ENCODE measurements at places on chromosomes 16 and 17.
A peak's percentile ranks its signal among the peaks of the same experiment; 100 is the strongest.

DNA sequence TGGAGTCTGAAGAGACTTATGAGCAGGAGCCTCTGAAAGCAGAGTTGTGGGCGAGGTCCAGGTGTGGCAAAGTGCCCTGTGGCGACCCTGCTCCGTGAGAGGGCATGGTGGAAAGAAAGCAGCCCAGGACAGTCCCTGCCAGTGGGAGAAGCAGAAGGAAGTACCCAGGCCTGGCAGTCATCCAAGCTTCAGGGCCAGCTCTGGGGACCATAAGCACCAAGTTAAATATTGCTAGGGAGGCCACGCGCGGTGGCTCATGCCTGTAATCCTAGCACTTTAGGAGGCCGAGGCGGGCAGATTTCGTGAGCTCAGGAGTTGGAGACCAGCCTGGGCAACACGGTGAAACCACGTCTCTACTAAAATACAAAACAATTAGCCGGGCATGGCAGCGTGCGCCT lies 4.9 kb upstream of the ASGR1 start:
- DNase-seq, result no peak

DNA sequence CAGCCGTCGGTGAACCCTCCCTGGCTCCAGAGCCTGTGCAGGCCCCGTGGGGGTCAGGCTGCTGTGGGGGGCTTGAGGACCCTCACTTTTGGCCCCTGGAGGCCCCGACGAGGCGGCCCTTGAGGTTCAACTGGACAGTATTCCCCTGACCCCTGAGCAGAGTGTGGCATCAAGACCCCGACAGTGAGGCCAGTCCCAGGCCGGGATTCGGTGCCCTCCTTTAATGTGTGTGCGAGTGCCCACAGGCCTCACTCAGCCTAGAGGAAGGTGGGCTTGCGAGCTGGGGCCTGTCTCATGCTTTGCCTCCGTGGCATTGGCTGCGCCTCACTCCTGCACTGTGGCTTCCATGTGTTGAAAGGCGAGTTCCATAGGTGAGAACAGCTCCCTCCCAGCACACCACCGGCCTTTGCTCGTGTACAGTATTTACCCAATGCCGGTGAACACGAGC lies 94.5 kb downstream of the METRNL start:
- DNase-seq, result no peak

DNA sequence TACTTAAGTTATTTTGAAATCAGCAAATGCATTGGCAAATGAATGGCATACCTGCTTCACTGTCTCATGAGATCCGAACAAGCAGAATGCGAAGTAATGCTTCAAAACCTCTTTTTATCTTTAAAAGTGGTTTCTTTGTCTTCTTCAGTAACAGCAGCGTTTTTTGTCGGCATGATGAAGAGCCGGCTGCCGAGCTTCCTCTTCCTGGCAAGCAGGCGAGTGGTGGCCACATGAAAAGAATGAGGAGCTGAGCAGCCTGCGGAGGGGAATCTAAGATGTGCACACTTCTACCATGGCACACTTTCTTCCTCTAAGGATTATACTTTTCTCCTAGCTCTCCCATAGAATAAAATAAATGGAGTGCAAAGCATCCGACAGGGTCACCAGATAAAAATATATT lies 42.4 kb upstream of the AKTIP start:
- no peak for DNase-seq

DNA sequence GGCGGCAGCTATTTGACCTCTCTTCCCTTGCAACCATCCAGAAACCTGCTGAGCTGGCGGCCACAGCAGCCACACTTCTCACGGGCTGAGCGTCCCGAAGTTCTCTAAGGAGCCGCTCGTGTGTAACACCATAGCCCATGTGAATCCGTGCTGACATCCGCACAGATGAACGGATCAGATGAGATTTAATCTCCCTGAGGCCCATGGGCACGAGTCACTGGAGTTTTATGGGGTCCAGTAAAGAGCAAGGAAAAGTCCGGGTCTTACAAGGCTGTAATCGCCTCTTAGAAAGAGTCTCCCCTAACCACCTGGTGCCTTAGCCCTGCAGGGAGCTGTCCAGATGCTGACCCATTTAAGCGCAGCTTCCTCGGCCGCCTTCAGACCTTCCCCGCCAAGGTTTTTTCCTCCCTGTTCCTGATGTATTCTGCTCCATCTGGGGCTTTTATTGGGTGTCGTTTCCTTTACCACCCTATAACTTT lies 5.5 kb upstream of the CACNG5 start:
- DNase-seq, result peak; percentile 20

- no peak for DNase-seq
Observed at GRCh38 chr16:27515874-27516353, 33.8 kb downstream of the GTF3C1 start.

DNA sequence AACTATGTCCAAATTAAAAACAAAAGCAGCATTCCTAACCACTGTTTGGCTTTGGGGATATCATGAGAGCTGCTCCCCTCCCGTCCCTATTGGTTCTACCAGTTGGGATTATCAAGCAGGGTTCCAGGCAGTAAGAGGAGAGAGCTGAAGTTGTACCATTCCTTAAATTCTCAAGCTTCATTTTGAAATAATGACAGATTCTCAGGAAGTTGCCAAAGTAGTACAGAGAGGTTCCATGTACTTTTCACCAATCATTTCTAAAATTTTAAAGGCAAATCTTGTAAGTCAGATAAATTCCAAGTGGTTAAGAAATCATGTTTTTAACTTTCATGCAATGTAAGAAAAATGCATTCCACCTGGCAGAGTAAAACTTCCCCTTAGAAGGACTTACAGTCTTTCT lies 36.9 kb downstream of the TEX2 start:
- no peak for DNase-seq

DNA sequence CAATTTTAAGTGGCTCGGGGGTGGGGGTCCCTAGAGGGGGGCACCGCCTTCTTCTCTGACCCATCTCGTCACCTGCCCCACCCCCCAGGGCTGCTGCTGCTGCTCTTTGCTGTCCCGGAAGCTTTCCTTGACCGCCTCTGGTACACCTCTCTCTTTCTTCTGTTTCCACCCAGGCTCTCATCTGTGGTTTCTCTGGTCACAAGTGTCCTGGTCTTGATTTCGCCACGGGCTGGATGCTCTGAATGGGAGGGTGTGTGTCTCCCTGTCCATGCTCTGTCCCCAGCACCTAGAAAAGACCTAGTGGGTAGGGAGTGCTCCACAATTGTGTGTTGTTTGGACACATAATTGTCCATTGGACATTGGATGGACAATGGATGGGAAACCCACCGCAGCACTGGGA lies 134.7 kb upstream of the CIBAR2 start:
- no peak for DNase-seq

DNA sequence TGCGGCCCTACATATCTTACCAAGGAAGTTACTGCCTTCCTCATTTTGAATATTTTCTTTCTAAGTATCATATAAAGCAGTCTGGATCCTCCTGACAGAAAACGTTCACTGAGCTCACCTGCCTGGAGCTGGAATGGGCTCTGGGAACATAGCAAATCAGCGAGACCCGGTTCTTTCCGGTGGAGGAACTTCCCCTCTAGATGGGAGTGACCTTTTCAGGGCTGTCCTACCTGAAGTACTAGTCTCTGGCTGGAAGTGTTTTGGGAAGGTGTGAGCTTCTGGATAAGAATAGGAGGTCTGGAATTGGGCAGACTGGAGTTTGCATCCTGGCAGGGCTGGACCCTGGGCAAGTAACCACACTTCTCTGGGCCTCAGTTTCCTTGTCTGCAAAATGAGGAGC lies 79.3 kb downstream of the SDR42E1 start:
- DNase-seq, result no peak

DNA sequence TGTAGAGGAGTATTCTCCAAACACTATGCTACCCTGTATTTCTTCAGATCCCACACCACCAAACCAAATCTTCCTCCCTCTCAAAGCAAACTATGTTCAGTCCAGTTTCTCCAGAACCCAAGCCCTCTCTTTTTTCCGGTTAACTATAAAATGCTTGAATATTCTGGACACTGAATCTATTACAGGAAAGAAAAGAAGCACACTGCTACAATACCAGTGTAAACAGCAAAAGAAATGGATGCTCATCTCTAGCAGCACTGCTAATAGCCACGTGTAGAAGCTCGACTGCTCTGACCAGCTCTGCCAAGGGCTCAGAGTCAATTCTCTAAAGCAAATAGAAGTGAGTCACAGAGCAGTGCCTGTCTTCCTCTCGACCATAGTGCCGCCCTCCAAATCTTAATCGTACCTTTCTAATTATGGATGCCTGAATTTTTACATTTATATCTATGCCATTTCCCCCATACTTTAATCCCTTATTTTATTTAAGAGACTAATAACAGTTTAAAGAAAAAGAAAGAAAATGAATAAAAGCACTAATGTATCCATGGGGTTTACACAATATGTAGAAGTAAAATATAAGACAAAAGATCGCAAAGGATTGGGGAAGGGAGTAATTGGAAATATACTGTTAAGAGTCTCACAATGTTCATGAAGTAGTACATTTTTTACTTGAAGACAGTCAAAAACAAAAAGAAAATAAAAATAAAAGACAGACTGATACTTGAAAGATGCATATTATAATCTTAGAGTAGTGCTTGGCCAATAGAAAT lies 154.5 kb downstream of the PARN start:
- DNase-seq, result no peak

- no peak for DNase-seq
Observed at GRCh38 chr17:1521086-1521640, 4.8 kb upstream of the INPP5K start.

Measured in fibroblast of skin of left quadriceps (primary cell).